ENCODE measurements at places on chromosomes 5 and 9.

DNA sequence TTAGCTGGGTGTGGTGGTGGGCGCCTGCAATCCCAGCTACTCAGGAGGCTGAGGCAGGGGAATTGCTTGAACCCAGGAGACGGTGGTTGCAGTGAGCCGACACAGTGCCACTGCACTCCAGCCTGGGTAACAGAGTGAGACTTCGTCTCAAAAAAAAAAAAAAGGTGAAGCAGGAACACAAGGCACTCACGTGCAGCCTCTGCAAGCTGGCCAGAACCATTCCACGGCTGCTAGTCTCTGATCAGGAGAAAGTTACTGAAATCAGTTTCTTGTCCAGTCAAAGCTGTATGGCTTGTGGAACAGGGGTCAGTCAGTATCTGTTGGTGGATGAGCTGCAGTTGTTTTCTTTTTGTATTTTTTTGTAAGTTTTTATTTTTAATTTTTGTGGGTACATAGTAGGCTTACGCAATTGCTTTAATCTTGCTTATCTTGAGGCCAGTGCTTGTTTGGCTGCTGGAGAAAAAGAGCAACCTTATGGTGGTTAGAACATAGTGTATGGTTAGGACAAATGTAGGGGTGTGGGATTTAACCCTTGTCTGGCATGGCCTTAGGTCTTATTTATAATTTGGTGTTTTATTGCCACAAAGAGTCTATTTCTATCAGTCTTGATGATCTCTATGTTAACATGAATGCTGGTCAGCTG lies 32.7 kb upstream of the GTF2H2C start:
- no peak for DNase-seq

GRCh38 chr5:114305402-114306207 lies 56.3 kb upstream of the KCNN2 start:
- no peak for DNase-seq

GRCh38 chr9:117046666-117047327 lies 359.7 kb downstream of the TRIM32 start:
- DNase-seq: no peak

DNA sequence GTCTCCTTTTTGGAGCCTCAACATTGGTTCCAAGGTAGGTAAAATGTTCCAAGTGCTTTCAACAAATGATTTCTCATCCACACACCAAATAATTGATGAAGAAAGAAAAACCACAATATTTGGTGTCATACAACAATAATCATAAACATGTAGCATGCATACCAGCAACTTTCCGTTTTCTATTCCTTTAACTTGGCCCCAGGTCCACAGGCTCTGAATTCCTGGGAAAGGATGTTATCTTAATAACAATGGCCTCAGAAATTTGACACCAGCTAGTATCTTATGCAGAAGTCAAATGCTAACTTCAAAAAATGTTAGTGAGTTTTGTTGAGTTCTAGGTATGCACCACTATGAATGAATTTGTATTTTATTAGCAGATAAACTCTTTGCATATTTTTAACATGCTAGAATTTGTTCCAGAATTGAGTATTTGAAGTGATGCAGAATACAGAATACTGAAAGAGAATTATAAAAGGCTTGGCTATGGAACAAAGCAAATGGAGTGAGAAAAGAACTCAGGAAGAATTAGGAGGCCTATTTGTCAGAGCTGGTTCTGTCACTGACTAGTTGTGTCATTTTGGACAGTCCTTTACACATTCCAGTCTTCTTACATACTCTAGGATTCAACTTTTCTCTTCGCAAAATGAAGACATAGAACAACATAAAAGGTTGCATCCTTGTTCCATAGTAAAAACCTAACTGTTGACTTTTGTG lies 435.3 kb upstream of the TNC start:
- DNase-seq: no peak

- DNase-seq: no peak
These were observed 79.3 kb upstream of the ZNF618 start for GRCh38 chr9:113796646-113797426.

- no peak for DNase-seq
These were observed 19.6 kb downstream of the IRX1 start for GRCh38 chr5:3615217-3615616.

DNA sequence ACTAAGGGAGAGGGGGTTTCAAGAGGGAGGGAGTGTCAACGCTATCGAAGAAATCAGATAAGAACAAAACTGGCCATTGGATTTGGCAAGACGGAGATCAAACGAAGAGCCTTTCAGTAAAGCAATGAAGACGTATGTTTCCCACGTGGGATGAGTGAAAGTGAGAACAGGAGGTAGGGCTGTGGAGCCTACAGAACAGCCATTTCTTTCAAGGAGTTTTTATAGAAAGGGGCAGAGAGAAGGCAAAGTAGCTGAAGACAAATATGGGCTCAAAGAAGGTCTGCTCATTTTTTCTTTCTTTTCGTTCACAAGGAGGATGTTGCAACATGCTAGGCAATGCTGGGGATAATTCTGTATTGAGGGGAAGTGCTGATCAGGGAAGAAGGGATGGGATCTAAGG lies 98.3 kb downstream of the SUSD1 start:
- DNase-seq: no peak
